ENCODE measurements at places on chromosomes 6 and 20. TPM values are rescaled to one million over a fixed set of nuclear protein-coding genes. Genes with fewer than 3 reads are reported as not detected.

The OR2B6 gene
- total RNA-seq: not detected

The FAM209A gene
- 0.51 TPM for total RNA-seq

The MYCT1 gene
- 0.55 TPM for total RNA-seq

The RAET1L gene
- total RNA-seq: 1.1 TPM

The AIF1 gene
- not detected for total RNA-seq

The COL12A1 gene
- 24.2 TPM for total RNA-seq

The MUCL3 gene
- total RNA-seq: not detected

The PTCHD4 gene
- not detected for total RNA-seq

DNA sequence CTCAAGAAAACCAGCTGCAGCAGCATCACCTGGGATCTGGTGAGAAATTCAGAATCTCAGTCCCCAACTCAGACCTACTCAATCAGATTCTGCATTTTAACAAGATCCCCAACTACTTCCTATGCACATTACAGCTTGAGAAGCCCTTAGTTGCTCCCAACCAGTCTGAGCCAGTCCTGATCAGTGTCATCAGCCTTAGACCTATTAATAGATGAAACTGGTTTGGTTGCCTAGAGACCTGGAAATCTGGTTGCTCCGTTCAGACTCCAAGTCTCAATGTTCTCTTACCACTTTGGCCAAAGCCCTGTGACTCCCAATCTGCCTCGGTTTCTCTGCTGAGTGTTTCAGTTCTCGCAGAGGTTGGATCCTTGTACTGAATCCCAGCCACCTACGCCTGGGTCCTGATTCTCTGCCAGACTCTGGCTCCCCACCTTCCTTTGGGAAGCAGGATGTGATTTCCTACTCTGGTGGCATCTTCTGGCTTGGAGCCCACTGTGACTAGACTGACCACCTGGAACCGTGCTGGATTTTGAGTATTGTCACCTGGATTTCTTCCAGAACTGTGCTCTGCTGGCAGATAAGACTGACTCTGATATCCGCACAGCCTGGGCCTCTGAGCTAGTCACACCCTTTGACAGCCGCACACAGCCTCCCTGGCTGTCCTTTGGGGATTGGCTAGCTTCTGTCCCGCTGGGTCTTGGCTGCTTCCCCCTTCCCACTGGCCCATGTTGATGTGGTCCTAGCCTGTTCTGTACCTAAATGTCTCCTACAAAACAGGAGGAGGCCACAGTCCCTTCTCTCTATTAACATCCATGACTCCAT, 20.3 kb upstream of the ATXN1 start:
- DNase-seq: peak; percentile 34

DNA sequence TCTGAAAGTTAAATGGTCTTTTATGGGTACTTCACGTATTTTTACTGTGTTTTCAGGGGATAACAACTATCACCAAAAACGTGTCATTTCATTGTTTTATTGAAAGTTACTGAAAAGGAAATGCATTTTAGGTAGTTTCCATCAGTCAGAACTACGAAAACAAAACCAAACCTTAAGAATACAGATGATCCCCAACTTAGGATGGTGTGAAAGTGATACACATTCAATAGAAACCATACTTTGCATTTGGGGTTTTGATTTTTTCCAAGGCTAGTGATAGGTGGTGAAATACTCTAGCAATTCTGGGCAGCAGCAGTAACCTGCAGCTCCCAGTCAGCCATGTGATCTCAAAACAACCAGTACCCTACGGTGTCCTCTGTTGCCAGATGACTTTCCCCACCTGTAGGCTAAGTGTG, 25.9 kb upstream of the EFHC1 start:
- DNase-seq: no peak

DNA sequence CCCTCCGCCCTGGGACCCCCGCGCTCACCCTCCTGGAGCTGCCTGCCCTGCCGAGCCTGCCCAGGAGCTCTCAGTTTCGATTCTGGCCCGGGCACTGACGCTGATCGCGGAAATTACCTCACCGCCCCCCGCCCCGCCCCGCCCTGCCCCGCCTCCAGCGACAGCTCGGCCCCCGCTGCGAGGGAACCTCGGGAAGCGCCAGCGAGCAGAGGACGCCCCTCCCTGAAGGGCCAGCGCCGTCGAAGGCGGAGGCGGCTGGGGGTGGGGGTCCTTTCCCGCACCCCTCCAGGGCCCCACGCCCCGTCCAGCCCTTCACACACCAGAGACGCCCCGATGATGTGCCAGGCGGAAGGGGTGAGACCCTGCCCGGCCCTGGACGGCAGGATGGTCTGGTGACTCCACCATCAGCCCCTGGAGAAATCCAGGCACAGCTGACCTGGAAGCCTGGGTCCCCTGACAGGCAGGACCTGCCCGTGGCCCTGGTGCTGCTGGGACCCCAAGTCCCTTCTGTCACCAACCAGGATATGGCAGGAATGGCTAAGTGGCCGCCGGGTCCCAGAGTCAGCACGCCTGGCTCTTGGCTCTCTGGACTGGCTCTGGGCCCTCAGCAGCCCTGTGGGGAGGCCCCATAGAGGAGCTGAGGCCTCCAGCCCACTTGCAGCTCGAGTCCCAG, at the start of gene HELZ2:
HELZ2 (minus strand) TSS at position 84 of the 673 bp plus-strand sequence. CDS start 1,854 bp downstream, outside the sequence.
- DNase-seq: peak; percentile 58

DNA sequence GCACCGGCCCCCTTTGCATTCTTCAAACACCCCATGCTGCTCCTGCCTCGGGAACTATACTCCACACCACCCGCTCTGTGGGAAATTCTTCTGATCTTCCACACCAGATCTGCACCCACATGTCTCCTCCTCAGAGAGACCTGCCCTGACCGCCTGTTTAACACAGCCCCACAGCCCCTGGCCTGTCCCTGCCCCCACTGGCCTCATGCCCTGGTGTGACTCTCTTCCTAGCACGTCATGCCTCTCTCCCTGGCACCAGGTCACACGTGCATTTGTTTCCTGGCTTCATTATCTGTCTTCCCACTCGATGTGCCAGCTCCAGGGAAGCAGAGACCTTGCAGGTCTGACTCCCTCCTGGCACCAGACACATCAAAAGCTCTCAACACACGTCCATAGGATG, 79.6 kb downstream of the ANKRD60 start:
- no peak for DNase-seq

GRCh38 chr20:16111852-16112412, 461.3 kb downstream of the KIF16B start:
- no peak for DNase-seq

DNA sequence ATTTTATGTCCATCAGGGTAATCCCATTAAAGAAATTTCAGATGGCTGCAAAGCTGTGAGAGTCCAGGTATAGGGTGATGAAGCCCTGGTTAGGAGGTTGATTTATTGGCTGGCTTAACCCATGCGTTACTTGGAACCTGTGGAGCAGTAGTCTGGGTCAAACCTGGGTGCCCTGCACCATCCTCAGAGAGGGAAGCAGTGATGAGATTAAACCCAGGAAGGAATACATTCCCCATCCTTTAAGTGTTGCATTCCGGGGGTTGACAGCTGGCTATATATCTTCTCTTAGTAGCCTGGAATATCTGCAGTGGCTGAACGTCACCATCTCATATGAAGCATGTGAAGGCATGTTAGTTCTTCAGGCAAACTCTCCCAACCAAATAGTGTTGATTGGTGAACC, 44.9 kb upstream of the JAG1 start:
- no peak for DNase-seq

GRCh38 chr20:34055290-34055689, 56.8 kb downstream of the EIF2S2 start:
- no peak for DNase-seq

DNA sequence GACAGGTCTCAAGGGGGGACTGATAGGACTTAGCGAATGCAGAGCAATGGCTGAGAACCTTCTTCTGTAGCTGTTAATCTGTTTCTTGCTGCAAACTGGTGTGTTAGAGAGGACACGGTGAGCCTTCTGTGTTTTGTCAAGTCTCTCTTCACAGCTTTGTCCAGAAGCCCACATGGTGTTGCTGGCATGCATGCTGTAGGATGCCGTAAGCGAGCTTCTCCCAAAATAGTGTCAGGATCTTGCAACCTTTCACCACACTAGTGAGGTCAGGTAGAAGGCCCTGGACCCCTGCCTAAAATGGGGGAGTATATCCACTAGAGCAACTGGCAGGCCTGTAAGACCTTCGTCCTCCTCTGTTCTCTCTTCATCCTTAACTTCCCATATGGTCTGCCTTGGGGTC, 51.9 kb upstream of the GLP1R start:
- no peak for DNase-seq

DNA sequence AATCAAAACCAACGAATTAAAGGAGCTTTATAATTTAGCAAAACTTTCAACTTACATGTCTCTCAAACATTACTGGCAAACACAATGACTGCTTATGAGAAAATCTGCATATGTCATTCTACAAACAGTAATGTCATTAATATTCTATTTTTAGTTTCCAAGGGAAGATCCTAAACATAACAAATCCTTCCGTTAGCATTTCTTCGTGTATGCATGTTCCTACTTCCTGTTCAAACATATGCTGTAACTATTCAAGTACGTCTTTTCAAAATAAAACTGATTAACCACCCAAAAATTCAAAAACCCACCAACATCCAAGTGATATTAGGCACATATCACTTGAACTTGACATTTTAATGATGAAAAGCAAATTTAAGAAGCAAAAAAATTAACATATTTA, 131.3 kb downstream of the HACE1 start:
- no peak for DNase-seq

DNA sequence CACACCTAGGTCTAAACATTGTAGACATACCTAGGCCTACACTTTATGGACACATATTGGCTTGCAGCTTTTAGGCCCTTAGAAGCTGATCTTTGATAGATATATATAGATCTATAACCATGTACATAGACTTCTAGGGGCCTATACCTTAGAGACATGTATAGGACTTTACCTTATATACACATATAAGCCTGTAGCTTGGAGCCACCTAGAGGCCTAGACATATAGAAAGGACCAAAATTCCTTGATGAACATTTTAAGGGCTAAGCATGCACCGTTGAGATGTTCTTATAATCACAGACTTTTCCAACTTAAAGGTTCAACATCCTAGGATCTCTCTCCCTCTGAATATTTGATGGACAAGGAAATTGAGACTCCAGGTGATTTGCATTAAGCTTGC, 371.7 kb upstream of the SASH1 start:
- DNase-seq: peak; percentile 44

GRCh38 chr20:63406617-63407245, 45.6 kb upstream of the CHRNA4 start:
- DNase-seq: no peak

DNA sequence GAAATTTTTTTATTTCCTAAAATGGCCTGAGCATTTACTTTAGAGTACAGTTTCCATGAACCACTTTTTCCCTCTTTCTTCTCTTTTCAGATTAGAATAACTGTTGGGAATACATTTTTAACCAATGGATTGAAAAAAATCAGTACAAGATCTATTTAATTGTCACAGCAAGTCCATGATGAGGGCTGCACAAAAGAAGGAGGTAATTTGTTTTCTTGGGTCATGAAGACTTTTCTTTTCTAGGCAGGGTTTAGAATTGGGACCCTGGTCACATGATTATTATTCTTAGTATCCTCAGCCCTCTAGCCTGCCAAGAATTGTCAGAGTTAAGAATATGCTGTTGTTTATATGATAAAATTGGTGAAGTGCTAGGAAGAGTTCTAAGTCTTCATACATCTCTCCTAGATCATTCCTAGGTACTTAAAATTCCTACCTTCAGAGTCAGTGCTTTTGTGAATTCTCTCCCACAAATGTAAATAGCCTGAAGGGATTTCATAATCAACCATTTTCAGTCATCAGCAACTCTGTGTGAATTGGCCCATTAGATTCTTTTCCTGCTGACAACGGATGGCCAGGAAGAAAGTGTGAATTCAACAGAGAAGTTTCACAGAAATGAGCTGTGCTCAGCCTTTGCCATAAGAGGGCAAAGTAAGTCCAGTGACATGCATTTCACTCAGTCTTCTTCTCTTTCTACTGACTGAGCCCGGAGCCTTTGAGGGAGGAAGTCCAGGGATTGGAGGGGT, 32.4 kb upstream of the TPBG start:
- peak; percentile 79 for DNase-seq

DNA sequence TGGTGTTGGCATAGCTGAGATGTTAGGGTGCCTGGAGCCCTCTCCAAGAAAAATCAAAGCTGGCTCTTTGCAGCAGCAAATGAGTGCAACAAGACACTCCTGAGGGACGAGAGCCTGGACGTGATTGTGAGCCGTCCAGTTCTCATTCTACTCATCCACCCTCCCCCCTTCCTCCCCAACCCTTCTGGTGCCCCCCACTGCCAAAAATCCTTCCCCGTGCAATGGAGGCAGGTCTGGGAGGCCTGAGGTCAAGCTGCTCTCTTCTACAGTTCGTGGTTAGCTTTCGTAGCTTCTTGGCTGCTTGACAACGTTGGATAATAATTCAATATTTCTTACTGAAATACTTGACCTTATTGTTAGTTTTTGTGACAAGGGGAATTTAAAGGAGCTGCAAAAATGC, 185.3 kb upstream of the SUPT3H start:
- no peak for DNase-seq

DNA sequence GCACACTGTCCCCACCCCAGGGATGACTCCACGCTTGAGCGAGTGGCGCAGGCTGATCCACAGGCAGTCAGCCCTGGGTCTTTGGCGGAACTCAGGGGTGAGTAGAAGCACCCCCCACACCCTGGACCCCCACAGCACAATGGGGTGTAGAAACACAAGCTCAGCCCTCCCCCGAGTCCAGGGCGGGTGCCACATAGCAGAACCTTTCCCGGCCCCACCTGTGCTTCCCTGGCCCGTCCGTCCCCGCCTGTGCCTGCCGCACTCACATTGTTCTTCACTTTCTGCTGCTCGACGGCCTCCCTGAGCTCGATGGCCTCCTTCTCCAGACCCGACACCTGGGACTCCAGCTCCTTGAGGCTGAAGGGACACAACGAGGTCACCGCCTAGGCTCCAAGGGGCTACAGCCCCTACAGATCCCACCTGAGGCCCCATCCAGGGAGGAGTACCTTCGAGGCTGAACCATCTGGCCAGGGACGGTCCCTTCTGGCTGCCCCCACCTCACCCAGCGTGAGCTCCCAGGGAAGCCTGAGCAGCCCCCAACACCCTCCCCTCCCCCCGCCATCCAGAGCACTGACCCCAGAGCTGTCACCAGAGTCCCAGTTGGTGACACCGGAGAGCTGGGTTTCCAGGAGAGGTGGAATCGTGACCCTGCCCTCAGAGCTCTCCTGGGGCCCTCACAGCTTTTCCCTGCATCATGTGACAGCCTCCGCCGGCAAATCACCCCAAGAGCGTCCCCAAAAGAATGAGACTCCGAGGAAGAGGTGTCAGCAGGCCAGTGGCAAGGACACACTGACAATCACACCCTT, 55.6 kb downstream of the DSTN start:
- no peak for DNase-seq

GRCh38 chr6:132400883-132401617, at the start of gene MOXD1:
MOXD1 (minus strand) TSS chr6:132401475; CDS start chr6:132401426, 49 bp downstream.
- DNase-seq: peak; percentile 61

GRCh38 chr6:14546036-14546435, 428.5 kb downstream of the CD83 start:
- no peak for DNase-seq

GRCh38 chr6:132690678-132691077, 23.2 kb downstream of the VNN1 start:
- DNase-seq: no peak

GRCh38 chr20:25544311-25544710, 41.0 kb downstream of the NINL start:
- DNase-seq: no peak

Measured in PC-3 (cell line).